NCI-H2081 treated with DMSO at 0.1 percent for 48 hours (cell line): ENCODE measurements at places on chromosomes 11 and 22.

DNA sequence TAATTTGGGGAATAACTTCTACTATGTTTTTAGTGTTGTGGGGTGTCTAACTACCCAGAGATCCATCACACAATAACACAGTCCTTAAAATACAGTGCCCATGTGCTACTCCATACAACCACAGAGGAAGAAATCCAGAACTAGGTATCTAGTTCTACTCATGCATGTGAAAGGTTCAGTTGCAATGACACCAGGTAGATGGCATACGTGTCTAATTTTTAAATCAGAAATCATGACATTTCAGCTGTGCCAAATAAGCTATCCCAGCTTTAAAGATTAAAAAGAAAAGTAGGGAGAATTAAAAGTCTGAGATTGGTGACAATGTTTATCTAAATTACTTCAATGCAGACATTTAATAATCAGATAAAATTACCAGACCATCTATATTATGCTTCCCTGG, 122.2 kb downstream of the CD44 start:
- DNase-seq: no peak

DNA sequence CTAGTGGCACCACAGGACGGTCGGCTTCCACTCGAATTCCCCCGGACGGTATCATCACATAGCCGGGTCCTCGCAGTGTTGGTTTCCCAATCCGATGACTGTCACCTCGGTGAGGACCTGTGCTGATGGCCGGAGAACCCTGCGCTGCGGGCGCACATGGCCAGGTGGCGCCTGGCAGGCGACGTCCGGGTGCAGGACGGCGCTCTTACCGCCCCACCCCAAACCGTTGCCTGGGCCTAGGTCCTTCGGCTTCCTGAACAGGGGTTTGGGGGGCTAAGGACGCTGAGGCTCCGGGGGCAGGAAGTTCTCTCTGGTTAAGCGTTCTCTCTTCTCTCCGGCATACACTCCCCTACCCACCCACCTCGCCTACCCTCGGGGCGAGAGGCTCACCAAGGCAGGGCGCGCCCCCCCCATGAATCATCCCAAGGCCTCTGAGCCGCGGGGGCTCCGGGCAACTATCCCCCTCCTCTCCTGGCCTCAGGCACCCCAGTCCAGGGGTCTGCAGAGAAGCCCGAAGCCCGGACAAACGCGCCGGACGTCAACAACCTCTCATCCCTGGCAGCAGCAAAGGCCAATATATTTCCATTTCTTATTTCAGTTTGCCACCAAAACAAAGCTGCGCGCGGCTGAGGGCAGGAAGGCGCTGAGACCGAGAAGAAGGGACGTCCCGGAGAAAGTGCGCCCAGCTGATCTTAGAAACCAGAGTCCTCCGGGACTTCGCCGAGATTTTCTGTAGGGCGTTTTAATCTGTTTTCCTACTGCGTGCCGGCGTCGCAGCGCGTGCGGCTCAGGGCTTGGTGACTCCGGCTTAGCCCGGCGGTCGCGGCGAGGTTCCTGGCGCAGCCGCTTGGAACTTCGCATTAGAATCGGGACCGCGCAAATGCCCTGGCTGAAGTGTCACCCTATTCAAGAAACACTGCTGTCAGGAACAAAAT, 5.6 kb downstream of the ALX4 start:
- DNase-seq: no peak

DNA sequence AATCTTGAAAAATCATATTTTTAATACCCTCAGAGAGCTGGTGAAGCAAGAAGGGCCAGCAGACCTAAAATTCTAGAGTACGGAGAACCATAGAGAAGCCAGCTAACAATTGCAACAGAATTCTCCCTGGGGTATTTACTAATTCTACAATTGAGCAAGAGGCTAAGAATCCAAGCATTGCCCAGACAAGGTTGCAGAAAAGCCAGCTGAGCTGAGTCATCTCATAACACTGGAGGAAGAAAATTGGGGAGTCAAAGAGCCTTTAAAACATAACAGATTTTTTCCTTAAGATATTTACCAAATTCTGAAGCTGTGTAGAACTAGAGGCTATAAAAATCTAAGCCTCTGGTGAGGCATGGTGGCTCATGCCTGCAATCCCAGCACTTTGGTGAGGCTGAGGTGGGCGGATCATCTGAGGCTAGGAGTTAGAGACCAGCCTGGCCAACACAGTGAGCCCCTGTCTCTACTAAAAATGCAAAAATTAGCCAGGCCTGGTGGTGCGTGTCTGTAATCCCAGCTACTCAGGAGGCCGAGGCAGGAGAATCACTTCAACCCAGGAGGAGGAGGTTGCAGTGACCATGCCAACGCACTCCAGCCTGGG, 13.6 kb upstream of the TMEM216 start:
- no peak for DNase-seq

- DNase-seq: no peak
These were observed 1.4 kb upstream of the PRSS23 start for GRCh38 chr11:86798988-86799387.
